Nucleus accumbens (tissue), 56 donors: ENCODE measurements at places on chromosomes 3 and 15.

DNA sequence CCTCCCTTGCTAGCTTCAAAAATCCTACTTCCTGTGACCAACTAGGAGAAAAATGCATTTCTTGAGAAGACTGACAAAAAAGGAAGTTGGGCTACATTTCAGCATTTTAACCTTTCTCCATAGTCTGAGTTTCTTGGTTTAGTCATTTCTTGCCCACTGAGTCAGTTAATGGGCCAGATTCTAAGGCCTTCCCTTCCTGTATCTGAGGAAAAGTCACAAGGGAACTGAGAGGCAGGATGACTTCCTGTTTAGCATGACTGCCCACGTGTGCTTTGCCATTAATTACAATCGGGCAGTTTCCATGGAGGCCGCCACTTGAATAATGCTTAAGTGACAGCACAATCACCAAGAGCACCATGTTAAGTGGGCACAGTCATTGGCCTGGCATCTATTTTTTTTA is 794.4 kb upstream of the LMCD1 start:
- DNase-seq, result no peak

DNA sequence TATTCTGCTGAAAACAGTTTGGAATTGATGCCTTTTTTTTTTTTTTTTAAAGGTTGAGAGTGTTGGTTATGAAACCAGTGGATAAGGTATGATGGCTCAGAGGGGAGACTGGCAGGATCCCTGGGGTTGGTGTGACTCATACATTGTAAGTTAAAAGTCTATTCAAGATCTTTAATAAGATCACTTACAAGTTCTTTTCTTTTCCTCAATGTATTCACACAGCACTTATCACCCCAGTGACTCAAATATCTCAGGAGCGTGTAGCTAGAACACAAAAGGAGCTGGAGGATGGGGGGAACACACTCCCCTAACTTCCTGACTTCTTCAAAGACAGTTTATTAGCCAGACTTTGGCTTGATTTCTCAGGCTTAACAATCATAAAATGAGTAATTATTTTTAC is 285.3 kb downstream of the SV2B start:
- DNase-seq, result no peak

- no peak for DNase-seq
These were observed 432.2 kb downstream of the TUSC7 start for GRCh38 chr3:117141812-117142211.

GRCh38 chr3:45772341-45773035 is 23.8 kb downstream of the SLC6A20 start:
- DNase-seq, result no peak

DNA sequence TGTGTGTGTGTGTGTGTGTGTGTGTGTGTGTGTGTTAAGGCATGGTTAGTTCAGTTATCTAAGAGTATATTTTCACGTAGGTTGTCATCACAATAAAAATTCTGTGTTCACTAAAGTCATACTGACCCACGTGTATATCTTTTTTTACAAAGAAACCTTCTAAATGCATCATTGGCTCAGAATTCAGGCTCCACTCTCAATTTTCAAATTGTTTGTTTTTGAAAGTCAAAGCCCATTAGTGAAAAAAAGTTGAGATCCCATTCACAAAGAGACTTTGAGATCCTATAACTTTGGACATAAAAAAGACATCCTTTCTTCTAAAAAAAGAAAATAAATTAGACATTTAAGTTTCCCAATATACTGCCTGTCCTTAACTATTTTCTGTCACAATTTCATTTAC is 59.3 kb downstream of the GBE1 start:
- DNase-seq, result no peak

DNA sequence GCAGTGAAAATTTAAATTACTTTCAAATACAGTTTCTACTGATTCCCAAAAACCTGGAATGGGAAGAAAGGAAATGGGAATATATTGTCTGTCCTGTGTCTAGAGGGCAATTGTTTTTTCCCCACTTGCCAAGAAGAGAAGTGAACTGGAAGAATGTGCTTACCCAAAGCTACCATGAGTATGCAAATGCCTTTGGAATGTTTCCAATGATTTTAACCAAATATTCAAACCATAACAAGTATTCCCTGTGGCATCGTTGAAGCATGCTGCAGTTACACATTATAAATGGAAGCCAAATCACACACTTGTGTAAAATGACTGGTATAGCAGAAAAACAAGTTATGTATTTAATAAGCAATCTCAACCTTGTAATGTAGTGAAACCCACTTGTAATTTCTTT is 368.2 kb downstream of the GBE1 start:
- DNase-seq, result no peak

DNA sequence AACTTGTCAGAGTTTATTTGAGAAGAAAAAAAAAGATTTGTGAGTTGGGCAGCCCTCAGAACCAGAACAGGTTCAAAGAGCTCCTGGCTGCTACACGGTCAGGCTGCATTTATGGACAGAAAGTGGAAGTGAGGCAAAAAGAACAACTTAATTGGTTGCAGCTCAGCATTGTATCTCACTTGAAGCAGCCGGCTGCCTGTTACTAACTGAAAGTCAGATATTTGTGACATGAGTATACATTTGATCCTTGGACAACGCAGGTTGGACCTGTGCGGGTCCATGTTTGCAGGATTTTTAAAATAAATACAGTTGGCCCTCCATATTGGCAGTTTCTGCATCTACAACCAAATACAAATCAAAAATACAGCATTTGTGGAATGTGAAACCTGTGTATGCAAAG is 7.5 kb upstream of the ALDH1L1 start:
- DNase-seq, result no peak

- no peak for DNase-seq
These were observed 181.7 kb downstream of the BBX start for GRCh38 chr3:107704477-107704876.

DNA sequence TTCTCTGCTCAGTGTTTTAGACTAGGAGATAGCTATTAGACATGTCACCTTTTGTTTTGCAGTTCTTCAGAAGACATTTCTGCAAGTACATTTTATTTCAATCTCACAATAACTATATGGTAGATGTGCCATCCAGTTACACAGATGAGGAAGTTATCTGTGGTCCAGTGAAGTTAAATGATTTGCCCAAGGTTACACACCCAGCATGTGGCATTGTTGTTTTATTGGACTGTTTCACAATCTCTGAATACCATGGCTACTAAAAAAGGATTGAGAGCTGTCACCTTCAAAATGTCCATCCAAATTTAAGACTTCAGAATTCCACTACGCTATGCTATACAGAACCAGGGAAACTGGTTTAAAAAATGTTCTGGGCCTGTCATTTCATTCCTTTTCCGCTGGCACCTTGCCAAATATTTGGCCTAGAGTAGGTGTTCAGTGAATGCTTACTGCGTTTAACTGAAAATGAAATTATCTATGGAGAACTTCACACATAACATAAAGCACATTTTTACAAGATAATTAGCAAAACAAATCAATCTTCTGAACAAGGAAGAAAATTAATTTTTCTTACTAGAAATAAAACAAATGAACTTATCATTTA is 20.2 kb downstream of the TM6SF1 start:
- DNase-seq, result no peak

DNA sequence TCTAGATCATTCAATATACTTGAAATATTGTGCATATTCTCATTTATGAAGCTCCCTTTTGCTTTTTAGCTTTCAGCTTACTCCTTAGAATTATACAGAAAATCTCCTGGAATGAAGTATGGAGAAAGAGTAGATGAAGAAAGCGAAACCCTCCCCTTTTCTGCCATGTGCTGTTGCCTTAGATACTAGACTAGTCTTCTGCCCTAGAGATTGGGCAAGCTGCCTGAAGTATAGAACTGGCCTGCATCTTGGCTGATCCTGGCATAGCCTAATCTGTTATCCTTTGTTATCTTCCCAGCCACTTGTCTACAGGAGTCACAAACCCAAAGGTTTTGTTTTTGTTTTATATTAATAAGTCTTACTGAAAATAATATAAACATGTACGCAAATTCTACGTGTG is 138.8 kb downstream of the RBPMS2 start:
- DNase-seq, result no peak

- no peak for DNase-seq
These were observed 15.0 kb upstream of the MEX3B start for GRCh38 chr15:82060817-82061216.

DNA sequence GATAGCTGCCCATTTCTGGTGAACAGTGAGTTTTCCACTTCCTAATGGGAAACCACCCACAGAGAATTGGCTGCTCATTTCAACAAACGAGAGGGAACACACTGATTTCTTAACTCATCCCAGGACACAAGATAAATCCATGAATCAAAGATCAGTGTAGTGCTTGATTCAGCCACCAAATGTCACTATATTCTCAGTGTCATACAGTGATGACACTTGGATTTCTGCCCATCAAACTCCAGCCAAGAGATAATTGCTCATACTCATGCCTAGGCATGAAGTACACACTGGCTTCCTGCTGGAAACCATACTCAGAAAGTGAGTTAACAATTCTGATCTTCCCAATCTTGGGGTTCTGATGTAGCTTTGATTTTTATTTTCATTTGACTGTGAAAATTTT is 35.4 kb upstream of the GRM7 start:
- no peak for DNase-seq

GRCh38 chr3:107753976-107754375 is 231.2 kb downstream of the BBX start:
- no peak for DNase-seq

DNA sequence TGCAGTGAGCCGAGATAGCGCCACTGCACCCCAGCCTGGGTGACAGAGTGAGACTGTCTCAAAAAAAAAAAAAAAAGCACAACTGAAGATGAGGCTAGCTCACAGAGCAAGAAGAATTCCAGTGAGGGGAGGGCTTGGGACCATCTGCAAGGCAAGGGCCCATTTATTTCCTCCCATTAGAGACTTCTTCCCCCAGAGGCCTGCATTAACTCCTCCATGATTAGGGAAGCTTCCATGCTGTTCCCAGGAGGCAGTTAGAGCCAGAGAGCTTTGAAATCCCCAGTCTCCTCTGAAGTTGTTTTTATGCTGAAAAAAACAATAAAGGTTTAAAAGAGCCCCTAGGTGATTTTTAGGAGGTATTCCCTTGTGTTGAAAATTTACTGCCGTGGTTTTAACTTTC is 54.3 kb upstream of the ADCY5 start:
- DNase-seq, result no peak

GRCh38 chr3:71392251-71392650 is 191.3 kb downstream of the FOXP1 start:
- DNase-seq, result no peak

GRCh38 chr3:147924755-147925154 is 515.6 kb downstream of the ZIC1 start:
- DNase-seq, result no peak

DNA sequence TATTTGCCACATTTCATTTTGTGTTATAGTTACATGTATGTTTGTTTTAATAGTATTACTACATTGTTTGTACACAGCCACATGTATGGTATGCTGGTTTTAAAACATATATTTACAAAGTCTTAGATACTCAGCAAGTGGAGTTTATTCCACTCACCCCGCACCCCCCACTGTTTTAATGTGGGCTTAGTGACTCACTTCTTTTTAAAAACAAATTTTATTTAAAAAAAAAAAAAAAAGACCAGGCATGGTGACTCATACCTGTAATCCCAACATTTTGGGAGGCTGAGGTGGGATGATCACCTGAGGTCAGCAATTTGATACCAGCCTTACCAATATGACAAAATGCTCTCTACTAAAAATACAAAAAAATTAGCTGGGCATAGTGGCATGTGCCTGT is 26.9 kb upstream of the TJP1 start:
- DNase-seq, result no peak

GRCh38 chr15:92485441-92485840 is 91.8 kb downstream of the ST8SIA2 start:
- no peak for DNase-seq

DNA sequence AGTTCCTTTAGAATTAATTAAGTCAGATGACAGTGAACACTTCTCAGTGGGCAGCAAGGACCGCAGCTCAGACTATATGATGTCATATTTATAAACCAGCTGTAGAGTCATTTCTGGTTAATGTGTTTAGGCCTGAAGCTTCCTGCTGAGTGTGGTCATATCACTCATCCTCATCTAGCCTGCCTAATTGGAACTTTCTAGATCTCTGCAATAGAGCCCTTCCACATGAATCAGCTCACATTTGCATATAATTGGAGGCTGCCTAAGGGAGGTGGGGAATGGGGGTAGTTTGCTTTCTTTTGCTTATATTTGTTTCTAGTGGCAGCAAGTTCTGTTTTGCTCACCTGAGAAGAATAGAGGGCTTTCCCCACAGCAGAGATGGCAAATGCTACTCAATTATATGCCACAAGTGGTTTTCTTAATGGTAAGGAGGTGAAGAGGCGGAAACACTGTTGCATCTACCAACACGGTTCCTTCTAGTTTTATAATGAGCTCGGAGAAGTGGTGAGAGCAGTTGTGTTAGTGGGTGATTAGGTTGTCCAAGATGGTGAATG is 148.1 kb downstream of the KLHL25 start:
- DNase-seq, result no peak

DNA sequence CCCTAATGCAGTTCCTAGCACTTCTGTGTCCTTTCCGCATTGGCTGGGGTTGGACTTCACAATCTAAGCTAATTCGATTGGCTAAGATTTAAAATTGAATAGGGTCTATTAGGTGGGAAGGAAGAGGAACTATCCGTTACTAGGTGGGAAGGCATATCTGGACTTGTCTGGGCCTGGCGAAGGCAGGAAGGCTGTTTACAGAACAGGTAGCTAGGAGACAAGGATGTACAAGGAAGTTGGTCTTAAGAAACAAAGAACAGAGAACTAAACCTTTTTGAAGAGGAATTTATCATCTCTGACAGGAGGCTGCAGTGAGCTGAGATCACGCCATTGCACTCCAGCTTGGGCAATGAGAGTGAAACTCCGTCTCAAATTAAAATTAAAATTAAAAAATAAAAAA is 17.3 kb upstream of the ATG7 start:
- DNase-seq, result no peak

- no peak for DNase-seq
These were observed 17.7 kb upstream of the GSK3B start for GRCh38 chr3:120111898-120112297.

- no peak for DNase-seq
These were observed 52.4 kb downstream of the ANP32A start for GRCh38 chr15:68768321-68768720.

DNA sequence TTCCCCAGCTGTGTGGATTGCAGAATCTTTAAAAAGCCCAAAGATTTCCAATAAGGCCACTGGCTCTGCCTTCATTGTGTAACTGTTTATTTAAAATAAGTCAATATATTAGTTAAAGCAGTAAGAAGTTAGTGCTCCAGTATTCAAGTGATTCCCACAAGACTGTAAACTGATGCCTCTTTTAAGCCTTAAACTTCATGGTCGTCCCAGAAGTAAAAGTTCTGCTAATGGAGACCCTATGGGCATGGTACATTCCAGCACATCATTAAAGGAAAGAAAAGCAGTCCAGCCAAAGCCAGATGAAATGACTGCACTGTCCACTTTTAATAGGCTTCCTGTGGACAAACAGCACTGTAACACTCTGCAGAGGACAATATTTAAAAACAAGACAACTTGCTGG is 512.6 kb downstream of the MECOM start:
- no peak for DNase-seq

GRCh38 chr3:151709847-151710246 is 23.9 kb upstream of the AADACL2 start:
- DNase-seq, result no peak
